ENCODE measurements at places on chromosomes 12 and 14. TPM values are rescaled to one million over a fixed set of nuclear protein-coding genes. Genes with fewer than 3 reads are reported as not detected.

The CRACR2A gene
- 34.5 TPM for total RNA-seq

The RTL1 gene
- not detected for total RNA-seq

The FGD4 gene
- 0.17 TPM for total RNA-seq

The SYCP3 gene
- 0.70 TPM for total RNA-seq

The BATF gene
- total RNA-seq = 32.7 TPM

The ASB2 gene
- total RNA-seq = 24.2 TPM

Measured in activated naive CD4-positive, alpha-beta T cell treated with anti-CD3 and anti-CD28 coated beads, Interleukin-2, amount 10 ng/mL, durations not matched to agents 5 hours and 36 hours (primary cell).